Naive thymus-derived CD8-positive, alpha-beta T cell (primary cell): ENCODE measurements at places on chromosomes 16 and 17.

GRCh38 chr16:51607201-51607651, 456.2 kb upstream of the SALL1 start:
- DNase-seq = no peak

DNA sequence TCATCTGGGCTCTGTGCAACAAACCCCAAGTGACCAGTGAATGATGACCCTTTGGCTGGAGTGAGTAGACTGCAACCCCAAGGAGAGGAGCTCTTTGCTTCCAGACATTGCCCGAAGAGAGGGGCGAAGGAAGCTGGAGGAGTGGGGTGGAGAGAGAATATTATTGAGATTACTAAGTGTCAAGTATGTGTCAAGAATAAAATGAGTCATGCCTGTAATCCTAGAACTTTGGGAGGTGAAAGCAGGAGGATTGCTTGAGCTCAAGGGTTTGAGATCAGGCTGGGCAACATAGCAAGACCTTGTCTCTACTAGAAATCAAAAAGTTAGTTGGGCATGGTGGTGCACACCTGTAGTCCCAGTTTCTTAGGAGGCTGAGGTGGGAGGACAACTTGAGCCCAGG, 142.0 kb upstream of the CCL2 start:
- no peak for DNase-seq

DNA sequence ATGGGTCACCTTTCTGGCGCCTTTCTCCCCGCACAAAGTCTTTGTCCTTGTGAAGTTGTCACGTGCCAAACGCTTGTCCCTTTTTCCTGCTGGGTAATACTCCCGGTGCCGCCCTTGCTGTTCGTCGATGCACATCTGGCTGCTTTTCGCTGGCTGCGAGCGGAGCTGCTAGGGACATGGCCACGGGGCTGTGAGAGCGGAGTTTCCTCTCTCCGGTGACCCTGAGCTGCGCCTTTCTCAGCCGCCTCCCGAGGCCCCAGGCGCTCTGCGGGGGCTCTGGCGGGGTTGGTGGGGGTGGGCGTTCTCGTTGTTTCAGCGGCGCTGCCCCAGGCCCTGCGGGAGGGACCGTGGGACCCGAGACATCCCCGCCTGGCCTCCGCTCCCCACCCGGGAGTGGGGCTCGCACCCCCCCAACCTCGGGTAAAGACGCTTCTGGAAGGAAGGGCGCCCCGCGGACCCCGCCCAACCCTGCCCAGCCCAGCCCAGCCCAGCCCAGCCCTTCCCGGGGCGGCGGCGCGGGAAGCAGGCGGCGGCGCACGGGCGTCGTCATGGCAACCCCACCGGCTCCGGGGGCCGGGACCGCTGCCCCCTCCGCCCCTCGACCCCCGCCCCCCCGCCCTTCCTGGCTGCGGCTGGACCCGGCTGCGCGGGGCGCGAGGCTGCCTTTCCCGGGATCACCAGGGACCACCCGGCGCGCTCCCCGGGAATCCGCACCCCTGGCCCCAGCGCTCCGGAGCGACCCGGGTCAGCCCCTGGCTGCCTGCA, 12.3 kb downstream of the CHMP6 start:
- no peak for DNase-seq

GRCh38 chr16:15611610-15612009, 31.3 kb downstream of the MARF1 start:
- DNase-seq = no peak

GRCh38 chr16:60279061-60279665, 1545.0 kb upstream of the GOT2 start:
- DNase-seq = no peak

DNA sequence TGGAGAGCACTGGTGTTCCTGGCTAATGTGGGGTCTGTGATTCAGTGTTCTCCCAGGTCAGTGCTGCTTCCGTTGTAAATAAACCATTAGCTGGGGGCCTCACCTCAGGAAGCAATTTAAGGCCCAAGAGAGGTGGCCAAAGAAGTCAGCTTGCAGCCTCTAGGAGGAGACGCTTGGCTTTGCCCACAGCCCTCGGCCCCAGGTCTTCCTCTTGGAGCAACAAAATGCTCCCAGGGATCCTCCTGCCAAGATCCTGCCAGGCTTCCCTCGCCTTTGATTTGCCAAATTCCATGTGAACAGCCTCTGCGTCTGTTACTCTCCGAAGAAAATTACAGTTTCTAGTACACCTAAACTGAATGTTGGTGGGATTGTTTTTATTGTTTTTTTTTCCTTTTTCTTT, 62.4 kb upstream of the TBX2 start:
- no peak for DNase-seq

DNA sequence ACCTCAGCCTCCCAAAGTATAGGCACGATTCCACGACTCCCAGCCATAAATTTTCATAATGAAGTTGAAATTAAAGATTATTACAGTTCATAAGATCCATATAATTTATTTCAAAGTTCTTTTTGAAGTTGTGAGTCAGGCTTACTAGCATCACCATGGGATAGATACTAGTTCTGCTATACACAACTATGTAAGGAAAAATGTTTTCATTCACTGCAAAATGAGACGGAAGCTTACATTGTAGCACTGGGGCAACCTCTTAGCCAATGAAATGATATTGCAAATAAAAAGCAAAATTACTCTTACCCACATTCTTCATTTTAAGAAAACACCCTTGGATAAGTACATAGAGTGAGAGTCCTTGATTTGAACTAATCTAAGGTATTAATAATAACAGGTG, 18.8 kb upstream of the MARCHF10 start:
- no peak for DNase-seq
